ENCODE measurements at places on chromosomes 5 and 9. TPM values are rescaled to one million over a fixed set of nuclear protein-coding genes. Genes with fewer than 3 reads are reported as not detected.
A peak's percentile ranks its signal among the peaks of the same experiment; 100 is the strongest.

The LCN2 gene
- total RNA-seq: not detected

The ABCA2 gene
- 26.8 TPM for total RNA-seq

The ADAMTS12 gene
- total RNA-seq: 7.4 TPM

The FBLL1 gene
- total RNA-seq: 0.83 TPM

DNA sequence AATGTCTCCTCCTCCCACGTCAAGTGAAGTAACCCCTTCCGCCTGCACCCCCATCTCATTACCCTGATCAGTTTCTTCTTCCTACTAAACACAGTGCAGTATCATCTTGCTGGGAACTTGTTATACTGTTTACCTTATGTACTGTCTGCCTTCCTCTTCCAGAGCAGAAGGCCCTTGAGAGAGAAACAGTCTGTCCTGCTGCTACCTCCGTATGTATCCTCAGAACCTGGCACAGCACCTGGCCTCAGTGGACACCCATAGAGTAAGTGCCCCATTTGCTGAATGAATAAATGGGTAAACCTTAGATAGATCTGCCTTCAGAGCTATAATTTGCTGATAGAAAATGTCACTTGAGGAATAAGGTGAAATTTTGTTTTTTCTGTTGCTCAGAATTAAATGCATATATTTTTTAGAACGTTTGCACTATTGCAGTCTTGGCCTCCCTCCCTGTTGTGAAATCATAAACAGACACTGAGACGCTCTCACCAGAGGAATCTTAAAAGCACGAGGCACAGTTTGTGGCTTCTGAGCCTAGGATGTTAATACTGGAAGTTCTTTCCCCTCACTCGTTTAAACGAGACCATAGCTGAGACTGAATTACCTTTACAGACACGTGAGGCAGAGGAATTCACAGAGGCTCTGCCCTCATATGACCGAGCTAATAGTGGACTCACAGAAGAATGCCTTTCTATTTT is 223.1 kb upstream of the DAP start:
- no peaks in the 10 kb centered on the region for H3K4me1 ChIP-seq
- H3K27me3 ChIP-seq: no peaks in the 10 kb centered on the region
- no peaks in the 10 kb centered on the region for H3K36me3 ChIP-seq
- no peak for DNase-seq
- H3K27ac ChIP-seq: no peak overlapping the region
- no peak overlapping the region for H3K4me3 ChIP-seq

GRCh38 chr5:124747791-124748686 is 1.6 kb upstream of the ZNF608 start:
- peak overlapping the region; percentile 90 for H3K27ac ChIP-seq
- no peaks in the 10 kb centered on the region for H3K27me3 ChIP-seq
- DNase-seq: no peak
- H3K4me1 ChIP-seq: no peaks in the 10 kb centered on the region
- peak overlapping the region; percentile 49 for H3K4me3 ChIP-seq

DNA sequence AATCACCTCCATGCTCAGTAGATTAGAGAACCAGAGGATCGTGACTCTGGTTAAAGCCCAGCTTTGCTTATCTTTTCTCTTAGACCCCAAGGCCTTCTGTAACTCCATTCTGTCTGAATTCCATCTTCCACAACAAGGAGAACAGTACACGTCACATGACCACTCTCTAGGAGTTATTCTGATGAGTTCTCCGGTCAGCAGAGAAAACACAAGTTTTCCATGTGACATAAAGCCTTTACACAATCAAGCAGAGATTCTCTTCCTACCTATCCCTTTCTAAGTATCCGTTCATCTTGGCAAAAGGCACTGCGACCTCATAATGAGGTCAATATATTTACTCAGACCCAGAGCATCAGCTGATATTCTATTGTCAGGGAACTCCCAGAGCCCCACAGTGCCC is 112.3 kb downstream of the TRPM6 start:
- no peak overlapping the region for H3K27ac ChIP-seq
- H3K4me3 ChIP-seq: no peak overlapping the region
- H3K36me3 ChIP-seq: no peaks in the 10 kb centered on the region
- H3K27me3 ChIP-seq: no peaks in the 10 kb centered on the region

- H3K27me3 ChIP-seq: no peaks in the 10 kb centered on the region
- no peak overlapping the region for H3K27ac ChIP-seq
- no peak overlapping the region for H3K4me3 ChIP-seq
- DNase-seq: no peak
These were observed 24.4 kb downstream of the SH3TC2 start for GRCh38 chr5:149038336-149039080.

DNA sequence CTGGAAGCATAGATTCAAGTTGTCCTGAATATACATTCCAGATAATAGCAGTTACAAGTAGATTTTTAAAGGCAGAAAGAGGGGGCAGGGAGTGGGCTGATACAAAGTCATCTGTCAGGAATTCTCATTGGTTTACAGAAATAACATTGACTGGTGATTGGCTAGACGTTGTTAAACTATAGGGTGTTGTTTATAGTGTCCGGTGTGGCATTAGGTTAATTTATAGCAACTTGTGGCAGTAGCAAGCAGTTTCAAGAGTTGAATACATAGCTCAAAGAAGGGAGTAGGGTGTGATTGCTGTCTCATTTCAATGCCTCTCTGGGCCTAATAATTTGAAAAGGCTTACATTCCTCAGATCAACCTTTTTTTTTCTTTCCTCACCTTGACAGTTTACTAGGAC is 10.7 kb upstream of the POC5 start:
- H3K4me3 ChIP-seq: no peak overlapping the region
- H3K27ac ChIP-seq: no peak overlapping the region
- no peaks in the 10 kb centered on the region for H3K36me3 ChIP-seq
- no peak for DNase-seq

- no peaks in the 10 kb centered on the region for H3K36me3 ChIP-seq
- H3K27me3 ChIP-seq: no peaks in the 10 kb centered on the region
- DNase-seq: no peak
- H3K4me3 ChIP-seq: no peak overlapping the region
- H3K4me1 ChIP-seq: no peaks in the 10 kb centered on the region
These were observed 27.6 kb downstream of the IL7R start for GRCh38 chr5:35884191-35884769.

- no peaks in the 10 kb centered on the region for H3K4me1 ChIP-seq
- no peak overlapping the region for H3K4me3 ChIP-seq
- no peak overlapping the region for H3K27ac ChIP-seq
- no peaks in the 10 kb centered on the region for H3K27me3 ChIP-seq
- no peaks in the 10 kb centered on the region for H3K36me3 ChIP-seq
These were observed 76.0 kb downstream of the VAV2 start for GRCh38 chr9:133916159-133916541.

GRCh38 chr5:59831326-59832010 is 62.1 kb downstream of the PDE4D start:
- no peak for DNase-seq
- no peak overlapping the region for H3K27ac ChIP-seq
- H3K36me3 ChIP-seq: no peaks in the 10 kb centered on the region
- H3K4me3 ChIP-seq: no peak overlapping the region
- H3K27me3 ChIP-seq: no peaks in the 10 kb centered on the region

DNA sequence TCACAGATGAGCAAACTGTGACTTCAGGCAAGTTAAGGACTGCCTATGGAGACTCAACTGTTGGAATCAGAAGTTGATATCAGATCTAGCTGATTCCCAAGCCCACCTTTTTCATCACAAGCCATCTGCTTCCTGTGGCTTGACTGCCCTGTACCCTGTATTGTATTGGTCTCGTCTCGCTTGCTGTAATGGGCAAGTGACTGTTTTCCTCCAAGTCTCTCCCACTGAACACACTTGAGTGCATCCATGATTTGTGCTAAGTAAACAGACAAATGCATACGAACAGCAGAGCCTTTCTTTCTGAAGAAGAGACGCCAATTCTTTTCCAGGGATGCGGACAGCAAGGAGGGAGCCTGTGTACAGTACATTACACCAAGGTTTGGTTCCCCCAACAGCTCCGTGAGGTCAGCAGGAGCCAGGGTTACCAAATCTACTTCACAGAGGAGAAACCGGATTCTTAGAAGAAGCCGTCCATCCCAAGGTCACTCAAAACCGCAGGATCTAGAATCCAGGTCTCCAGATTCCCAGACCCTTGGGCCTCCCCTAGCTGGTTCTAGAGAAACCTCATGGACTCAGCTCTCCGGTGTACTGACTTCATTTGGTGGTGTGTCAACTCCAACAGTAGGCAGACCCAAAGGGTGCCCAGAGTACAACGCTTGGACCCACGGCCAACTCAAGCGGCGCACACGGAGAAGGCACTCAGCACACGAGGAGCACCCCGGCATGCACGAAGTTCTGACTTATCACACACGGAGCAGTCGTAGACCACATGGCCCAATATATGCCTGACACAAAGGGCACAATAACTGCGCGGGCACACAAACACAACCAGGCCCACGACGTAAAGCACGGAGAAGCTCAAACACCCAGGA is 1.1 kb downstream of the BAG1 start:
- H3K4me1 ChIP-seq: peaks cover 13% of the 10 kb centered on the region
- no peak for DNase-seq
- H3K36me3 ChIP-seq: no peaks in the 10 kb centered on the region
- peak overlapping the region; percentile 87 for H3K4me3 ChIP-seq

DNA sequence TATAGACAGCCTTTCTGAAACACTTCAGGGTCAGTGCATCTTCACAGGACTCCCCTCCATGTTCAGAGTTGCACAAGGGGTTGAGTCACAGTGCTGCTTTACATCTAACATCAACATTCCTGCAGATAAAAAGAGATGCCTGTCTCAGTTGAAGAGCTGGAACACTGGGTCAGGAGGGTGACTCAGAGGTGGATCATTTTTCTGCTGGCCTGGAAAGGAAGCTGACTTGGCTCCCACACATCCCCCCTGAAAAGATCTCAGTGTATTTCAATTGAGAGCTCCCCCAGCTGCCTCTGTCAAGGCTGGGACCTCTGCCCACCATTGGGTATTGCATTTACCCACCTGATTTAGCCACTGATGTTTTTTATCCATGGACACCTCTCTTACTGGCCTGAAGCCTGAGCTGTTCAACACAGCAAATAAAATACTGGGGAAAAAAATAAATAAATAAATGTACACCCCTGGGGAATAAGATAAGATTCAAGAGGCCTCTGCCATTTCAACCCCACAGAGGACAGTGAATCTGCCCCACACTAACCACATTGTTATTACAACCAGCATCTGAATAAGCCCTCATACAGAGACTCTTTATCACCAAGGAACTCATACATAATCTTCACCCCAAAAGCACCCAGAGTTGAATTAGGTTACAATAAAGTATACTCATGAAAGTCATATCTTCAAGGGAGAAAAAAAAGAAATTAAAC is 716.4 kb downstream of the SEMA5A start:
- no peaks in the 10 kb centered on the region for H3K27me3 ChIP-seq
- H3K4me3 ChIP-seq: no peak overlapping the region
- peak; percentile 63 for DNase-seq
- H3K27ac ChIP-seq: peak overlapping the region; percentile 60
- peaks cover 8% of the 10 kb centered on the region for H3K4me1 ChIP-seq

- peak overlapping the region; percentile 25 for H3K27ac ChIP-seq
- H3K36me3 ChIP-seq: no peaks in the 10 kb centered on the region
- DNase-seq: no peak
- H3K4me3 ChIP-seq: no peak overlapping the region
- peaks cover 5% of the 10 kb centered on the region for H3K4me1 ChIP-seq
These were observed 3.8 kb downstream of the ATP6V1G1 start for GRCh38 chr9:114591291-114591787.

DNA sequence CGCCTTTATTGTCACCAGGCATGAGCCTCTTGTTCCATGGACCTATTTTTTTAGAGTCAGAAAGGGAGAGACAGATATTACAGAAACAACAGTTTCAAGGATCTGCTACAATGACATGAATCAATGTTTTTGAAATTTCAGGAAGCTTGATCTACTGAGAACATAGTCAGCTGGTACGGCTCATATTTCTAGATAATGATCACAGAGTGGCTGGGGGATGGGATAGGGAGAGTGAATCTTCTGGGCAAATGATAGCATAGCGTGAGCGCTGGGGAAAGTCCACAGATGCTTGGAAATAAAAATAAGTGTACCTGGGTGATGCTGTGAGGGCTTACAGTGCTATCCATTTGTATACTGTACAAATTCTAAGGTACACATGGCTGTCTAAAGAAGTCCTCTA is 340.4 kb downstream of the EBF1 start:
- peak overlapping the region; percentile 48 for H3K27ac ChIP-seq
- no peaks in the 10 kb centered on the region for H3K27me3 ChIP-seq
- DNase-seq: no peak

DNA sequence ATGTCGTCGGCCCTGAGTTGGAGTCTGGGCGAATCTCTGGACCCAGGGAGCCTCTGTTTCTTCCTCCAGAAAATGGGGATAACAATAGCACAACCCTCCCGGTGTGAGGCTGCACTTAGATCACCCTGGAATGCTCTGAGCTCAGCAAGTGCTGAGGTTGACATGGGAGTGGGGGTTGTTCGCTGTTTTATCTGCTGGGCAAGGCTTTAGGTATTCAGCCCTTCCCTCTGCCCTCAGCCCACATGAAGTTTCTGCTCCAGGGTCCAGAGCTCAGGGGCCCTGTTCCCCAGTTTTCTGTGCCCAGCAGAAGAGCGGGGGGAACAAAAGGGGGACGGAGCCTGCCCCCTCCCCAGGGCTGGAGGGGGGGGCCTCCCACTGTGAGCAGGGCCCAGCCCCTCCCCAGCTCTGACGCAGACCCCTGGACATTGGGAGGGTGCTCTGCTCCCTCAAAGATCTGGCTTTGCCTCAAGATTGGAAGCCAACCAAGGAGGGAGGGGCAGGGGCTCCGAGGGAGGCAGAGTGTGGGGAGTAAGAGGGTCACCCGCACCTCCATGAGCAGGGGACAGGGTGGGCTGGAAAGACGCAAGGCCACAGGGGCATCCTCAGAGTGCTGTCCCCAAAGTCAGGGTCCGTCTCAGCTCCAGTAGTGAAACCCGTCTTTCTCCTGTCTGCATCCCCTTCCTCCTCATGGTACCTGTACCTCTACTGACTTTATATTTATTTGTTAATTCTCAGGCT is 215.6 kb downstream of the C9orf50 start:
- H3K36me3 ChIP-seq: no peaks in the 10 kb centered on the region
- DNase-seq: no peak
- H3K4me3 ChIP-seq: no peak overlapping the region

DNA sequence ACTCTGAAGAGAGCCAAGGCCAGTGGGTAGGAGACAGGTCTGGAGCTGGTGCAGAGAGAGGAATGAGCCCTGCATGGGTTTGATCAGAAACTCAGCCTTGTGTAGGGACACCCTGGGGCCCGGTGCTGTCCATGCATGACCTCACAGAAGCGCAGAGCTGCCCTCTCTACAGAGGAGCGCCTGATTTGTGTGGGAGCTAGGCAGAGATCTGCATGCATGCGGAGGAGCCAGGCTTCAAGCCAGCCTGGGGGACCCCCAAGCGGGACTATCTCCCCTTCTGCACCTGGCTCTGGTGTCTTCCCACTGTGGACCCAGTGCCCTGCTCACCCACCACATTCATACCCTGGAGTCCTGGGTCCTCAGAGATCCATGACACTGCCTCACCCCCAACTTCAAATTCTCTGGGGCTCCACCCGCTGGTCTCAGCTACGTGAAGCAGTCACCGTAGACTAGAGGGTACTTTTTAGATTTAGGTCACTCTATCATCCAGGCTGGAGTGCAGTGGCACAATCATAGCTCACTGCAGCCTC is 2.6 kb upstream of the LCN2 start:
- H3K27ac ChIP-seq: no peak overlapping the region
- no peaks in the 10 kb centered on the region for H3K36me3 ChIP-seq
- no peak for DNase-seq

All from uterus (tissue), 4 donors.